ENCODE measurements at places on chromosomes 7 and 10. TPM values are rescaled to one million over a fixed set of nuclear protein-coding genes. Genes with fewer than 3 reads are reported as not detected.

SH2B2 gene
- total RNA-seq, result 3.3 TPM

ARF5 gene
- total RNA-seq, result 169 TPM

C10orf105 gene
- not detected for total RNA-seq

SDK1 gene
- 22.8 TPM for total RNA-seq

CTNNA3 gene
- total RNA-seq, result not detected

TMEM178B gene
- total RNA-seq, result under 0.01 TPM

NUP205 gene
- 61.7 TPM for total RNA-seq

ARPC1B gene
- 592 TPM for total RNA-seq

FKBP9 gene
- total RNA-seq, result 372 TPM

LIPN gene
- total RNA-seq, result not detected

FANK1 gene
- total RNA-seq, result 1.3 TPM

CHAT gene
- not detected for total RNA-seq

NOS3 gene
- 2.0 TPM for total RNA-seq

CTTNBP2 gene
- 22.3 TPM for total RNA-seq

AGAP6 gene
- 3.6 TPM for total RNA-seq

HOXA6 gene
- not detected for total RNA-seq

IGFBP1 gene
- not detected for total RNA-seq

ITGB8 gene
- 25.0 TPM for total RNA-seq

EPDR1 gene
- total RNA-seq, result 19.5 TPM

VCL gene
- total RNA-seq, result 261 TPM

PDE6C gene
- total RNA-seq, result not detected

SYNPO2L gene
- total RNA-seq, result not detected

PANK1 gene
- total RNA-seq, result 7.1 TPM

ARMC3 gene
- not detected for total RNA-seq

COMMD3 gene
- total RNA-seq, result 36.9 TPM

ASB10 gene
- total RNA-seq, result not detected

GHRHR gene
- not detected for total RNA-seq

EEPD1 gene
- 19.4 TPM for total RNA-seq

ZPBP gene
- not detected for total RNA-seq

ABCB4 gene
- total RNA-seq, result 4.8 TPM

LLCFC1 gene
- total RNA-seq, result not detected

NKX2-3 gene
- not detected for total RNA-seq

ATP6V0A4 gene
- not detected for total RNA-seq

FXYD4 gene
- not detected for total RNA-seq

AKR1C1 gene
- total RNA-seq, result 528 TPM

LIPF gene
- 0.29 TPM for total RNA-seq

COX15 gene
- total RNA-seq, result 50.5 TPM

MTERF1 gene
- 14.0 TPM for total RNA-seq

GLCCI1 gene
- total RNA-seq, result 6.7 TPM

ZNF862 gene
- total RNA-seq, result 8.1 TPM

PITX3 gene
- 0.17 TPM for total RNA-seq

TRIM74 gene
- not detected for total RNA-seq

PIK3CG gene
- total RNA-seq, result not detected

SFTPA1 gene
- not detected for total RNA-seq

AKR1E2 gene
- total RNA-seq, result 17.0 TPM

SMO gene
- 3.2 TPM for total RNA-seq

PNLIPRP1 gene
- not detected for total RNA-seq

ELAPOR2 gene
- 4.2 TPM for total RNA-seq

ACTL6B gene
- not detected for total RNA-seq

LIPK gene
- not detected for total RNA-seq

LDB1 gene
- total RNA-seq, result 28.9 TPM

DOCK1 gene
- total RNA-seq, result 86.0 TPM

Data from smooth muscle cell of trachea (primary cell).